ENCODE measurements at places on chromosomes 16 and 17. TPM values are rescaled to one million over a fixed set of nuclear protein-coding genes. Genes with fewer than 3 reads are reported as not detected.

DPEP2 gene
- total RNA-seq, result not detected

IRF8 gene
- total RNA-seq, result not detected

CBX2 gene
- total RNA-seq, result 10.9 TPM

TUFM gene
- 209 TPM for total RNA-seq

HEXIM1 gene
- 10.4 TPM for total RNA-seq

ATAD5 gene
- 2.2 TPM for total RNA-seq

CEP295NL gene
- 0.30 TPM for total RNA-seq

TNFRSF13B gene
- total RNA-seq, result not detected

PIRT gene
- not detected for total RNA-seq

All from bronchus fibroblast of lung (primary cell).